Breast epithelium (tissue), 4 donors: ENCODE measurements at places on chromosomes 4 and X.

- no peak overlapping the region for H3K27ac ChIP-seq
- H3K4me1 ChIP-seq = no peaks in the 10 kb centered on the region
- no peaks in the 10 kb centered on the region for H3K27me3 ChIP-seq
Observed at GRCh38 chrX:112058255-112058654, 24.3 kb downstream of the TRPC5 start.

DNA sequence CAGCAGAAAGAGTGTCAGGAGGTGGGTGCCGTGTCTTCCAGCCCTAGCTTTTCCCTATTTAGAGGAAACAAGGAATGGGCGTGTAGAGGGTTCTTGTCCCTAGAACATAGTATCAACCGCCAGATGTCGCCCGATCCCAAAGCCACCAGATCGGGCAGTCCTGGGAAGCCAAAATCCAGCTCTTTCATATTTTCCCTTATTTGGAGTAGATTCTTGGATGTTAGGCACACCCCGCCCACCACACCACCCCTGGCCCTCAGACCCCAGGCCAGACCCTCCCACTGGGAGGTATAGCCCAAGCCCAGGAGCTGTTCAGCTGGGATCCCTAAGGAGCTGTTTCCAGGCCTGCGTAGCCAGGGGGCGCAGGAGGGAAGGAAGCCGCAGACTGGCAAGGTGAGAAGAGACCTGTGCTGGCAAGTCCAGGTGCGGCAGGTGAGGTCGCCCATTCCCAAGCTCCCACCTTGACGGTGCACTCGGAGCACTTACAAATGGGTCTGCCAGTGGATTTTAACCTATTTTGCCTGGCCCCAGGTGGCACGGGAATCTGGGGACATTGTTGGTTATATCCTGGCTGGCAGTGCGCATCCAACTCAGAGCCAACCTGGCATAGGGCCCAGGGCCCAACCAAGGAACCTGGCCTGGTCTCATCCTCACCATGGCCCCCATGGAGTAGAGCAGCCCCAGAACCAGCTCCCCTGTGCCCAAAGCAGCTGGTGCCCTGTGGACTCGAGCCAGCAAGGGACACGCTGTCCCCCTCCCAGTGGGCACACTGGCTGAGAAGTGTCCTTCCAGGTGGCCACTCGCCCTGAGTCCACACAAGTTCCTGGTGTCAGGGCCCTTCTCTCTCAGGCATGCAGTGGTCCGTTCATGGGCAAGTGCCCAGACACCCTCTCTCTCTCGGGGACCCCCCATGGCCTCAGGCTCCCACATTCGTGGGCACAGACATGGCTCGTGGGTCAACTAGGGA, 811 bp downstream of the FLNA start:
- peak; percentile 74 for DNase-seq
- H3K27me3 ChIP-seq = no peaks in the 10 kb centered on the region
- no peaks in the 10 kb centered on the region for H3K36me3 ChIP-seq
- H3K4me1 ChIP-seq = no peaks in the 10 kb centered on the region
- H3K4me3 ChIP-seq = peak overlapping the region; percentile 38

GRCh38 chrX:119251386-119251785, 15.3 kb downstream of the PGRMC1 start:
- H3K27ac ChIP-seq = no peak overlapping the region
- H3K27me3 ChIP-seq = peaks cover 19% of the 10 kb centered on the region
- H3K36me3 ChIP-seq = no peaks in the 10 kb centered on the region
- no peaks in the 10 kb centered on the region for H3K4me1 ChIP-seq

- H3K27me3 ChIP-seq = peaks cover 11% of the 10 kb centered on the region
- H3K4me1 ChIP-seq = no peaks in the 10 kb centered on the region
- H3K27ac ChIP-seq = no peak overlapping the region
Observed at GRCh38 chrX:20315140-20315539, 48.4 kb upstream of the RPS6KA3 start.
